ENCODE measurements at places on chromosomes 3 and 15. TPM values are rescaled to one million over a fixed set of nuclear protein-coding genes. Genes with fewer than 3 reads are reported as not detected.

OR4M2 gene
- total RNA-seq: not detected

ADAMTSL3 gene
- total RNA-seq: not detected

AMT gene
- 6.2 TPM for total RNA-seq

GNAT1 gene
- total RNA-seq: not detected

DHFR2 gene
- 8.4 TPM for total RNA-seq

MCCC1 gene
- total RNA-seq: 24.0 TPM

ANKRD34C gene
- not detected for total RNA-seq

CYP8B1 gene
- not detected for total RNA-seq

- no peak overlapping the region for H3K4me3 ChIP-seq
- no peak for DNase-seq
- H3K27me3 ChIP-seq: no peaks in the 10 kb centered on the region
- H3K36me3 ChIP-seq: no peaks in the 10 kb centered on the region
Measured at GRCh38 chr3:12141350-12141749, 17.4 kb downstream of the TIMP4 start.

DNA sequence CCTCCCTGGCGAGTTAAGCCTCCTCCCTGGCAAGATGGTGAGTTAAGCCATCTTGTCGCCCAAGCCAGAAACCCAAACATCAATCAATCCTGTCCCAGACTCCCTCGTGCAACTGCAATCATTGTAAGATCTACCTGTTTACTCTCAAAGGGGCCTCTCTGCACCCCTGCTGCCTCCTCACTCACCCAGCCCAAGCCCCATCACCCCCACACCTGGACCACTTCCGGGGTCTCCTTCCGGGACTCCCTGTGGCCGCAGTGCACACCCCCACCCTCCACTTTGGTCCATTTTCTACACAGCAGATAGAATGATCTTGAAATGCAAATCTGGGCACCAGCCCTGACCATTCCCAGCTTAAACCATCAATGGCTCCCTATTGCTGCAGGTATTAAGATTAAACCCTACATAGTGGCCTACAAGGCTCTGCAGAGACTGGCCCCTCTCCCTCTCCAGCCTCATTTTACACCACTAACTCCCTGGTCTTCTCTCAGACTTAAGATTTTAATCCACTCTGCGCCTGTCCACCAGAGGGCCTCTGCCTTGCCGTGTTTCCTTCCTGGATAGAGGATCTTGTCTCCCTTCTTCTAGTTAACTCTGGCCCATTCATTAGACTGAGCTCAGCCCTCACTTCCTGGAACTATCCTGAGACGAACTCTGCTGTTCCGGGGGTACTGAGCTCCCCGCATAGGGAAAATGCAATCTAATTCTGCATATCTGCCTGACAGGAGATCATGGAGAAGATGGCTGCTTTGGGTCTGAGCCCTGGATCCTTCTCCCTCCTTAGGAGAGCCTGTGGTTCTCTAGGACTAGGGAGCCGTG, 41.9 kb upstream of the SLC6A1 start:
- H3K4me1 ChIP-seq: no peaks in the 10 kb centered on the region
- H3K27me3 ChIP-seq: no peaks in the 10 kb centered on the region
- no peak overlapping the region for H3K27ac ChIP-seq
- H3K4me3 ChIP-seq: no peak overlapping the region
- DNase-seq: no peak

DNA sequence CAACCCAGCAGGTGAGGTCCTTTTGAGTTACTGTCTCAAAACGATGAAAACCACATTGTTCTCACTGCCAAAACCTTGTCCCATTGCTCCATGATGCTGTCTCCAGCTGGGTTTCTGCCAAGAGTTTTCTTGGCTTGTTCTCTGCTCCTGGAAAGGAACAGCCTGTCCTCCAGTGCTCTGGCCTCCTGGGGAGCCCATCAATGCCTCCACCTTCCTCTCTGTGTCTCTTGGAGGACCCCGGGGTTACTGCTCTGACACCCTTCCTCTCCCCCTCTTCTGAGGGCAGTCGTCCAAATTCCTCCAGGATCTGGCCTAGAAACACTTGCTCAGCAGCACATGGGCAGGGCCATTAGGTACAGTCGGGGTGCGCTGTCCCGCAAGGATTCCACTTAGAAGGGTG, 63.9 kb upstream of the RGMA start:
- H3K27ac ChIP-seq: no peak overlapping the region
- no peak for DNase-seq
- H3K4me3 ChIP-seq: no peak overlapping the region
- H3K36me3 ChIP-seq: no peaks in the 10 kb centered on the region
- H3K27me3 ChIP-seq: peaks cover 5% of the 10 kb centered on the region
- H3K4me1 ChIP-seq: peaks cover 20% of the 10 kb centered on the region

- peaks cover 57% of the 10 kb centered on the region for H3K27me3 ChIP-seq
- H3K27ac ChIP-seq: peak within 1 kb of the TSS; percentile 33
- peak within 1 kb of the TSS; percentile 66 for H3K4me3 ChIP-seq
- H3K36me3 ChIP-seq: peaks cover 2% of the 10 kb centered on the region
- peaks cover 20% of the 10 kb centered on the region for H3K4me1 ChIP-seq
- DNase-seq: peak; percentile 19
Measured at GRCh38 chr3:136818769-136819391, at the start of gene SLC35G2. Gene SLC35G2, plus strand, starts transcription at chr3:136819126. Its CDS starts 35,335 bp downstream, at chr3:136854461.

- no peak for DNase-seq
- no peak overlapping the region for H3K27ac ChIP-seq
- no peak overlapping the region for H3K4me3 ChIP-seq
- peaks cover 16% of the 10 kb centered on the region for H3K4me1 ChIP-seq
- peaks cover 23% of the 10 kb centered on the region for H3K36me3 ChIP-seq
- H3K27me3 ChIP-seq: no peaks in the 10 kb centered on the region
Measured at GRCh38 chr15:40775007-40775406, 5.2 kb downstream of the C15orf62 start.

- H3K36me3 ChIP-seq: no peaks in the 10 kb centered on the region
- H3K27me3 ChIP-seq: no peaks in the 10 kb centered on the region
- H3K27ac ChIP-seq: no peak overlapping the region
- no peak overlapping the region for H3K4me3 ChIP-seq
- DNase-seq: no peak
- no peaks in the 10 kb centered on the region for H3K4me1 ChIP-seq
Measured at GRCh38 chr3:55017876-55018275, 90.0 kb upstream of the LRTM1 start.

GRCh38 chr3:124741027-124741426, 10.8 kb downstream of the UMPS start:
- H3K4me1 ChIP-seq: peaks cover 7% of the 10 kb centered on the region
- H3K36me3 ChIP-seq: peaks cover 51% of the 10 kb centered on the region
- no peaks in the 10 kb centered on the region for H3K27me3 ChIP-seq
- no peak overlapping the region for H3K27ac ChIP-seq

DNA sequence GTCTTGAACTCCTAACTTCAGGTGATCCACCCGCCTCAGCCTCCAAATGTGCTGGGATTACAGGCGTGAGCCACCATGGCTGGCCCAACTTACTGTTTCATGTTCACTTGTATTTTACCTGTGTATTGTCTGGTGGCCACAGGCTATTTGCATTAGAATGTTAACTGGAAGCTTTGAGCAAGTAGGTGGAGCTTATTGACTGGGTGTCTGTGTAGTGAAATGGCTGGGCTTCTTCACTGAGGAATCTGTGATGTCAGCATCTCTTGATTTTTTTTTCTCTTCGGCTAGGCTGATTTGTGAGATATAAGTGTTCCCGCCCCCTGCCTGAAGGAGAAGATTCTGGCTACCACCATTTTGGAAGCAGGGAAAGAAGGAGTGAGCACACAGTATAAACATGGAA, 237.8 kb upstream of the PEX5L start:
- H3K27me3 ChIP-seq: peaks cover 2% of the 10 kb centered on the region
- no peak overlapping the region for H3K4me3 ChIP-seq
- no peaks in the 10 kb centered on the region for H3K36me3 ChIP-seq
- H3K4me1 ChIP-seq: no peaks in the 10 kb centered on the region
- no peak for DNase-seq
- H3K27ac ChIP-seq: no peak overlapping the region

DNA sequence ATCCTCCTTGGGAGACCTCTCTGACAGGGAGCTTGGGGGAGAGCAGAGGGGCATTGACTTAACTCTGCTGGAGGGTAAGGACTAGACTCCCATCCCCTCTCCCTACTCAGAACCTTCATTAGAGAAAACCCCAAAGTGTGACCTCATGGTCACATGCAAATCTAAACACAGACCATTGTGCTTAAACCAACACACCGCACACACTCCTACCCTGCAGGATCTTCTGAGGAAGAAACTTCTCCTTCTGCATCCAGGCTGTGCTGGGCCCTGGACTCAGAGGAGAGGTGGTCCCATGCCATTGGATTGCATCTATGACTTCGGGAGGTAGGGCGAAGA, 805 bp upstream of the PARP16 start:
- H3K36me3 ChIP-seq: peaks cover 9% of the 10 kb centered on the region
- peaks cover 37% of the 10 kb centered on the region for H3K4me1 ChIP-seq
- peak overlapping the region; percentile 80 for H3K4me3 ChIP-seq
- no peaks in the 10 kb centered on the region for H3K27me3 ChIP-seq

- no peak for DNase-seq
- peaks cover 78% of the 10 kb centered on the region for H3K27me3 ChIP-seq
- H3K4me3 ChIP-seq: peak overlapping the region; percentile 25
- peaks cover 3% of the 10 kb centered on the region for H3K36me3 ChIP-seq
- H3K27ac ChIP-seq: no peak overlapping the region
Measured at GRCh38 chr3:62367763-62368195, 5.6 kb downstream of the FEZF2 start.

- peaks cover 2% of the 10 kb centered on the region for H3K4me1 ChIP-seq
- H3K36me3 ChIP-seq: no peaks in the 10 kb centered on the region
- no peak overlapping the region for H3K4me3 ChIP-seq
- no peak for DNase-seq
Measured at GRCh38 chr15:100095541-100096247, 246.1 kb downstream of the ADAMTS17 start.

- DNase-seq: no peak
- H3K27me3 ChIP-seq: no peaks in the 10 kb centered on the region
- H3K27ac ChIP-seq: peak overlapping the region; percentile 33
- H3K36me3 ChIP-seq: peaks cover 2% of the 10 kb centered on the region
Measured at GRCh38 chr15:65246026-65246714, 34.9 kb upstream of the CILP start.

DNA sequence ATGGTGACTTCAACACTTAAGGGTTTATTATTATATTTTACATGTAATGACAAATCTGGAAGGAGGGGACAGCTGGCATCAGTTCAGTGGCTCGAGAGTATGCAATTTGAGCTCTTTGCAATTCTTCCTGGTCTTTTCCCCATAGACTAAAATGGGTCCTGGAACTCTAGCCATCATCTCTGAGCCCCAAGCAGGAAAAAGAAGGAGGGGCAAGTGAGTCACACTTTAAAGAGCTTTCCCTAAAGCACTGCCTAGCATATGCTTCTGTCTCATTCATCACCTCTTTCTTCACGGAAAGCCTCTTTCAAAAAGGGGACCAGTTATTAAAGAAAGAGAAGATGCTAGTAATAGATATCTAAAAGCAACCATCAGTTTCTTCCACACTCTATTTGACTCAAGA, 466.3 kb downstream of the ZIC1 start:
- DNase-seq: no peak
- no peaks in the 10 kb centered on the region for H3K27me3 ChIP-seq
- H3K36me3 ChIP-seq: no peaks in the 10 kb centered on the region

- H3K27ac ChIP-seq: no peak overlapping the region
- H3K4me1 ChIP-seq: no peaks in the 10 kb centered on the region
- H3K27me3 ChIP-seq: no peaks in the 10 kb centered on the region
- no peak overlapping the region for H3K4me3 ChIP-seq
- H3K36me3 ChIP-seq: no peaks in the 10 kb centered on the region
Measured at GRCh38 chr3:76897076-76897475, 142.8 kb upstream of the ROBO2 start.

DNA sequence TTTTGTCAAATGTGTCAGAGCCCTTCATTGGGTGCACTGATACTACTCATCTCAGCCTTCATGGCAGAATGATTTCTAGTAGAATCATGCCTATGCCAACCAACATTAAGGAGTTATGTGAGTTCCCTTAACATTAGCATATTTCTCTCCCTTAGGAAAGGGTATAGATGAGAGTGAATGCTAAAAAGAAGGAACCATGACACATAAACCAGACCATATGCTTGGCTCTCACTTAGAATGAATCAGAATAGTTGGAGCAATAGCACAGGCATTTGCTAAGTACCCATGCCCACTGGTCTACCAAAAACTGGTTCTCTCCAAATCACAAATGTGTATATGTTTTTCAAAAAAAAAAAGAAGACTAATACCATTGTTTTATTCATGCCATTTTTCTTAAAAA, 51.1 kb downstream of the STRIT1 start:
- DNase-seq: no peak
- no peaks in the 10 kb centered on the region for H3K36me3 ChIP-seq
- H3K27me3 ChIP-seq: no peaks in the 10 kb centered on the region
- H3K4me3 ChIP-seq: no peak overlapping the region
- H3K27ac ChIP-seq: no peak overlapping the region

- H3K4me1 ChIP-seq: no peaks in the 10 kb centered on the region
- H3K27me3 ChIP-seq: no peaks in the 10 kb centered on the region
- no peak overlapping the region for H3K27ac ChIP-seq
- H3K36me3 ChIP-seq: no peaks in the 10 kb centered on the region
- H3K4me3 ChIP-seq: no peak overlapping the region
- DNase-seq: no peak
Measured at GRCh38 chr3:33629219-33629618, 88.8 kb downstream of the CLASP2 start.

DNA sequence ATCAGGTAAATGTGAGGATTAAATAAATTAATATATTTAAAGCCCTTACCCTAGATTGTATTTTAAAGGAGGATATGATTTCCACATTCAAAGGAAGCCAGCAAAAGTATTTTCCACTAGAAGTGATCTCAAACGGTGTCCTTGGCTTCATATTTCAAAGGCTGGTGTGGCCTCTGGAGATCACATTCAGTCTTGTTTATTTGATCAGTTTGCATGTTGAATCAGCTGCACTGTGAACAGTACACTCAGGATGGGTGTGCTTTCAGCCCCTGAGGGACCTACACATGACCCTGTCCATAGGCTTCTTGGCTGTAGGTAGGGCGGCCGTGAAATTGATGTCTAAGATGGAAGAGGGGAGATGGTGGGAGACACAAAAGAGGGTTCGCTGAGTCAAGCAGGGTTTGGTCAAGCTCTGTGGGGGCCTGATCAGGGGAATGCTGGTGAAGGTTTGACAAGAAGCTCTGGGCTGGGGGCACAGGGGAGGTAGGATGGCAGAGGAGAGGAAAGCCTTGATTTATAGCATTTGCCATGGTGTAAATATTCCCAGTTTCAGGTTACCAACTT, 21.9 kb downstream of the CYP8B1 start:
- H3K36me3 ChIP-seq: no peaks in the 10 kb centered on the region
- no peak overlapping the region for H3K4me3 ChIP-seq
- no peak overlapping the region for H3K27ac ChIP-seq
- no peaks in the 10 kb centered on the region for H3K4me1 ChIP-seq
- no peak for DNase-seq
- peaks cover 6% of the 10 kb centered on the region for H3K27me3 ChIP-seq

All from activated CD4-positive, alpha-beta T cell treated with anti-CD3 and anti-CD28 coated beads, Interleukin-2, amount 10 ng/mL, durations not matched to agents 7 days and 5 days (primary cell).